CD4-positive, alpha-beta T cell treated with Interleukin-10 for 1 hour (primary cell): ENCODE measurements at places on chromosomes 11 and 22.
A peak's percentile ranks its signal among the peaks of the same experiment; 100 is the strongest.

DNA sequence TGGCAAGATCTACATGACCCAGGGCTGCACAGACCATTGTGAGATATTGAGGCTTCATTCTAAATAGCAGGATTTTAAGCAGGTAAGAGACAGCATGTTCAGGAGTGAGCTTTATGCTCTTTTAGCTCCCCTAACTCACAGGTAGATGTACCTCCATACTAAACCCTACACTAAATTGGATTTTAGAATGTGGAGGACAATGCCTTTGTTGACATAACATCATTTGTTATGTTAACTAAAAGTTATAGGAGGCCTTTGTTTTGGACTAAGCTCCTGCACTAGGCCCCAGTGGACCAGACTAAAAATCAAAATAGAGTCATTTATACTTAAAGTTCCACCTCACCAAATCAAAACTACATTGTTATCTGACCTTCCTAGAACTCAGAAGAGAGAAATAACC, 6.8 kb downstream of the DDIAS start:
- no peak for DNase-seq

DNA sequence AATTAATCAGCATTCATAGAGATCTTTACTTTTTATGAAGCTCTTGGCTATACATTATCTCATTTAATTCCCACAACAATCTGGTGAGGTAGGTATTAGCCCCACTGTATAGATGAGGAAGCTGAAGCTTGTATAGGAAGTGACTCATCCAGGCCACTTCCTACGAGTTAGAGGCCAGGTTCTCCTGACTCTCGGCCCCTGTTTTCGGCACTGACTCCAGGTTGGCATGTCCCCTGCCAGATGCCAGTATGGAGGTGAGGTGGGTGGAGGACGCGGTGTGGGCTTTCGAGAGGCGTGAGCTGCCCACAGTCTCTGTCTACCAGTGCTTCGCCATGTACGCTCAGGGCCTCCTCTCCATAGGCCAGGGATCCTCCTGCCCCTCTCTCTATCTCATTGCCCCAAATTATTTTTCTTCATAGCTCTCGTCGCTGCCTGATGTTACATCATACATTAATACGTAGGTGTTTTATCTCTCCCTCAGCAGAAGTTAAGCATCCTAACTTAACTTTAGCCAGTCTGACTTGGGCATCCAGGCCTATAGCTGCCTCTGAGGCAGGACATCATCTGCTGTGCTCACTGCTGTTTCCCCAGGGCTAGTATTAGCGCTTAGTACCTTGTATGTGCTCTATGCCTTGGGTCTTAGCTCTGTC, 9.0 kb downstream of the DGAT2 start:
- DNase-seq: peak; percentile 14

- DNase-seq: no peak
Measured at GRCh38 chr11:35734669-35735410, 72.3 kb downstream of the TRIM44 start.

DNA sequence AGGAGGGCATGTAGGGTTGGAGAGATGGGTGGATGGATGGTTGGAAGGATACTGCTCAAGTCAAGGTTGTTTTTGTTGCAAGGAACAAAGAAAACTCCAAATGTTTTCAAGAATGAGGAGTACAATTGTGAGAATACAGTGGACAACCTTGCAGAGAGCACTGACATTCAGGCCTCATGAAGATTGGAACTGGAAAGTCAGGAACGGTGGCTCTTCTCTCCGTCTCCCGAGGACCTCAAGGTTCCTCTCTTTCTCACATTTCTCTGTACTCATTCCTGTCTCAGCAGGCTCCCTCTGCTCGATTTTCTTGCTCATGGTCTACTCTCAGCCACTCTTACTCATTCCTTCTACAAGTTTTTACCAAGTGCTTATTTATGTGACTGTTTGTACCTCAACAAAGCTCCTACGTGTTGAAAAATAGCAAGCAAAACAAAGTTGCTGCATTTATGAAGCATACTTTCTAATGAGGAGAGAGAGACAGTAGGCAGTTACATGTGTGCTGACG, 97.6 kb downstream of the SWAP70 start:
- DNase-seq: no peak

GRCh38 chr11:15158351-15159015, 43.8 kb downstream of the INSC start:
- DNase-seq: no peak

DNA sequence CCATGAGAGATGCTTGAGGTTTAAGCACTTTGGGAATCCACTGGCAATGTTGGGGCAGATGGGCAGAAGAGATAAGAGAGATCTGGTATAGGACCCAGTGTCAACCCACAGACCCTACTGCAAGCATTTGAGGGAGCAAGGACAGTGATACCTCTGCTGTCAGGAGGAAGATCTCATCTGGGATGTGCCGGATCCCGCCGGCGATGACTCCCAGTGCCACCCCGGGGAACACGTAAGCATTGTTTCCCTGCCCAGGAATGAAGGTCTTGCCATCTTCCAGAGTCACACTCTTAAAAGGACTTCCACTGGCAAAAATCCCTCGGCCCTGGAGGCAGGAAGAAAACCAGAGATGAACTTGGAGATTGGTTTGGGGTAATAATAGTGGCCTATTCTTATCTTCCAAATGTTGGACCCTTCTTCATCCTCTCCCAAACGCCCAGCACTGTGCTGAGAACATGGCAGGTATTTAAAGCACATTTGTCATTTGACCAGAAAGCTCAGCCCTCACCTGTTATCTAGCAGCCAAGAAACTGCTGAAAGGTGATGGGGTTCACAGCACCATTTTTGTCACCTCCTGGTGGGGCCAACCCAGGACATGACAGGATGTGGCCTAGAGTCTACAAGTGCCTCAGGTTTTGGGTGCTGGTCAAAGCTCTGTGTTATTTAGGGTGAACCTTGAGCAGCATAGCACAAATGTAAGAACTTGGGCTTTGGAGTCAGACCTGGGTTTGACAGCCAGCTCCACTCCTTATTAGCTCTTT, 71.7 kb downstream of the CCDC81 start:
- no peak for DNase-seq

GRCh38 chr11:75002516-75002915, 13.8 kb downstream of the NEU3 start:
- DNase-seq: no peak

DNA sequence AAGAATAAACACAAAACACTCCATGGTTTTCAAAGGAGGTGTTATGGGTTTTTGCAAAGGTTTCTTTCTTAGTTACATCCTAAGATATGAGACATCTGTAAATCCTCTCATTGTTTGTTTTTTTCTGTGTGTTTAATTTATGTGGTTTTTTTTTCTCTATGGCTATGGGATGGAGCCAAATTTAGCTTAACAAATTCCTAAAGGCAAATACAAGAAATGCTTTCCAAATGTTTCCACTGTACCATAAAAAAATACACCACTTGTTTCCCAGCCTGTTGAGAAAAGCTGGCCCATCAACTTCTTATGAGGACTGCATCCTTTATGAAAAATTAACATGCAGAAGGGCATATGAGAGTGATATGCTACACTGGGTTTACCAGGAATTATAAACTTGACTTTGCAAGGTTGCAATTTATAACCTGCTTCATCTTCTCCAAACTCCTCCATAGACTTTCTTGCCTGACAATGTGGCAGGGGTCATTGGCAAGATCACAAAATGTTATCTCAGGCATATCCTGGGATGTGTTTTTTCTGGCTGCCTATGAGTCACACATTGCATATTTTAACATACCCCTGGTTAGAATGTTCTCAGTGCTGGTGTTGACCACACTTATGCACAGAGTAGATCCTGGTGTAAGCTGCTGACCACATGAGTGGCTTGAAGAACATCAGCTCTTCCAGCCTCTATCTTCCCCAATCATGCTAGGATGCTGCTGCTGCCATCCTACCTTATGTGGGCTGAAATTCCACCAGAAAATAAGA, 137.6 kb upstream of the TTC12 start:
- no peak for DNase-seq

- no peak for DNase-seq
Measured at GRCh38 chr22:48180631-48181030, 1418.2 kb downstream of the TBC1D22A start.

DNA sequence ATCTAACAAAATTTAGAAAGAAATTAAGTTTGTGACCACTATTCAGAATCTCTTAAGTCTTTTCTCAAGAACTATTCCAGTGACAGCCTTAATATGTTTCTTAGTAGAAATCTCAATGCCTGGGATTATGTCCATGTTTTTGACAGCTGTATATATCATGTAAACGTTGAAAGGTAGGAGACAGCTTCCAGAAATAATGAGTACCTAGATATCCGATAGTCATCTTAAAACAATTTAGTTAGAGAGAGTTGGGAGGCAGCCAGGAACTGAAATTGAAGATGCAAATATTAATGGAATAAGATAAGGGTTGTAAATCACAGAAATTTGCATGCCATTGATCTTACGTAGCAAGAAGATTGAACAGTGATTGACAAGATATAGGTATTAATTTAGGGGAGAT, 955.2 kb downstream of the JRKL start:
- DNase-seq: no peak

DNA sequence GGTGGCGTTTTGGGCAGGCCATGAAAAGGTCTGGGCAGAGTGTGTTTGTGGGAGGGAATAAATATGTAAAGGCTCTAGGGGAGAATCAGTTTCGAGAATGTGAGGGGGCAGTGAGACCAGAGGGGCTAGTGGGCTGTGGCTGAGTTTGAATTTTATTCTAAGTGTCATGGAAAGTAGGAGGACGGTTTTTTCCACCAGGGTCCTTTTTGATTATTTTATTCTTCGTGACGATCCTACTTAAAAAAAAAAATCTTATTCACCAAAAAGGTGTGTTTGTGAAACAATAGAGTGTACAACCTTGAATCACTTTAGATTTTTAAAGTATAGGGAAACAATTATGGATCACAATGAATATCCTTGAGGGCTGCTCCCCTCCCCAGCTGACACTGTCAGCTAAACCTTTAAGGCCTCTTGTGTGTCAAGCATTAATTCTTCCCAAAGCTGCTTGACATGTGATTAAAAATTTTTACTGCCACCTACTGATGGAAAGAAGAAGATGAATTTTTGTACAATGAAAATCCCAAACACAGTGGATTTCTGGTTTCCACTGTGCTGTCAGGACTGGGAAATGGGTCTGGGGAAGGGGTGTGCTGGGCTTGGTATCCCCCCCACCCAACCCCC, 107.5 kb upstream of the OR4B1 start:
- peak; percentile 58 for DNase-seq

- DNase-seq: peak; percentile 69
Measured at GRCh38 chr11:9280655-9281301, 15.6 kb upstream of the DENND5A start.

DNA sequence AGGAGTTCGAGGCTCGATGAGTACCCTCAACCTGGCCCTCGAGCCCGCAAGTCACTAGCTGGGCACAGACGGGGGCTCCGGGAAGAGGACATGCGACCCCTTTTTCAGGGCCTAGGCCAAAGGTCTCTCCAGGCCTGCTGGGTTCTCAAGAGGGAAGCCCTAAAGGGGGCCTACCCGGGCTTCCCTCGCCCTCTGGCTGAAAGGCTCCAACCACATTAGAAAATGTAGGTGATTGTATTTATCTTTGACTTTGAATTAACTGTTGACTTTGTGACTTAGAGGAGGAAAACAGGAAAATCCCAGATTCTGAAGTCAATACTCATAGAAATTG, 7.3 kb upstream of the PAX6 start:
- DNase-seq: no peak

DNA sequence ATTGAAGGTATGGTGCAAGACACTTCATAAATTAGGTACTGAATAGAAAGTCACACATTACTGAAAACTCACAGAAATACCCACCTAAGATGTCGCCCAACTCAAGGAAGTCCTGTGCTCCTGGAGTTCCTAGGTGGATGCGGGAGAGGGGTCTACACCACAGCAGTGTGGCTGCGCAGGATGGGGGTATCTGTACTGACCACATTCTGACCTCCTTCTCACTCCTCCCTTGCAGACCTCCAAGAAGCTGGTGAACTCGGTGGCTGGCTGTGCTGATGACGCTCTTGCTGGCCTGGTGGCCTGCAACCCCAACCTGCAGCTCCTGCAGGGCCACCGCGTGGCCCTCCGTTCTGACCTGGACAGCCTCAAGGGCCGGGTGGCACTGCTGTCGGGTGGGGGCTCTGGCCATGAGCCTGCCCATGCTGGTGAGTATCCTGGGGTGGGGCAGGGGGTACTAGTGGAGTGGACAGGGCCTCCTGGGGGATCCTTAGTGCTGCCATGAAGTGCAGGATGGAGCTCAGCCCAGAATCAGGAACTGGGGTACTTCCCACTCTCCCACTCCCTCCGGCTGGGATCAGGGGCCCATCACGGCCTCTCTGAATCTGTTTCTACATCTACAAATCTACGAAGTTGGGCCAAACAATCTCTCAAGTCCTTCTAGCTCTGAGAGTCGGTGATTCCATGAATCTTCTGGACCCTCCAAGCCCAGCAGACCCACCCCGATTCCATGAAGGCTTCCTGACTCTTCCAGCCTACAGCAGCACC, 4.9 kb downstream of the TKFC start:
- no peak for DNase-seq

DNA sequence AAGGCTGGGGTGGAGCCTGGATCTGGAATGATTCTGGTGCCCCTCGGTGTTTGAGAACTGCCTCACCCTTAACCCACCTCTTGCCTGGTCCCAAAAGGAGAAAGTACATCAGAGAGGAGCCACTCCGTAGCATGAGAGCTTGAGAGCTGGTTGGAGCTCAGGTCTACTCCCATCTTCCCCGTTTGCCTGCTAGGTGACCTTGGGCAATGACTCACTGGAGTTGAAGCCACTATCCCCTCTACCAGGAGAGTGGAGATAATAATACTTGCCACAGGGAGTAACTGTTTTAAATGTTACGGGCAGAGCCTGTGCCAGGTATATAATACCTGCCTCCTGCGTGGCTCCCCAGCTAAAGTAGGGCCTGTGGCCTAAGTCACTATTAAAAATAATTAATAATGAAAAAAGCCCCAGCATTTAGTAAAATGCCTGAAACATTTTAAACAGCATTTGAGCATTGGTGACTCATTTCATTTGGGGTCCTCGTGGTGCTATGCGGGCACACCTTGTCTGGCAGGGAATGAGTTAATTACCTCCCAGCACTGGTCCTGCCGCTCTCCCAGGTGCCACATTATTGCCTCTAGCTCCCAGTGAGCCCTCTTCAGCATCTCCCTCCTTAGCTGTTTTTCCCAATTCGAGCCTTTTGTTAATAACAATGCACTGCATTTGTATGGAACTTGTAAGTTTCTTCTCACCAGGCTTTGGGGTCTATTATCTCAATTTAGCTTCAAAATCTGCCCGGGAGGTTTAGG, 22.5 kb downstream of the CYTH4 start:
- no peak for DNase-seq

GRCh38 chr11:126727381-126727780, 273.2 kb downstream of the KIRREL3 start:
- DNase-seq: no peak
